ENCODE measurements at places on chromosomes 3 and 15.

- no peak for DNase-seq
Observed at GRCh38 chr3:13024765-13025065, 48.5 kb downstream of the IQSEC1 start.

DNA sequence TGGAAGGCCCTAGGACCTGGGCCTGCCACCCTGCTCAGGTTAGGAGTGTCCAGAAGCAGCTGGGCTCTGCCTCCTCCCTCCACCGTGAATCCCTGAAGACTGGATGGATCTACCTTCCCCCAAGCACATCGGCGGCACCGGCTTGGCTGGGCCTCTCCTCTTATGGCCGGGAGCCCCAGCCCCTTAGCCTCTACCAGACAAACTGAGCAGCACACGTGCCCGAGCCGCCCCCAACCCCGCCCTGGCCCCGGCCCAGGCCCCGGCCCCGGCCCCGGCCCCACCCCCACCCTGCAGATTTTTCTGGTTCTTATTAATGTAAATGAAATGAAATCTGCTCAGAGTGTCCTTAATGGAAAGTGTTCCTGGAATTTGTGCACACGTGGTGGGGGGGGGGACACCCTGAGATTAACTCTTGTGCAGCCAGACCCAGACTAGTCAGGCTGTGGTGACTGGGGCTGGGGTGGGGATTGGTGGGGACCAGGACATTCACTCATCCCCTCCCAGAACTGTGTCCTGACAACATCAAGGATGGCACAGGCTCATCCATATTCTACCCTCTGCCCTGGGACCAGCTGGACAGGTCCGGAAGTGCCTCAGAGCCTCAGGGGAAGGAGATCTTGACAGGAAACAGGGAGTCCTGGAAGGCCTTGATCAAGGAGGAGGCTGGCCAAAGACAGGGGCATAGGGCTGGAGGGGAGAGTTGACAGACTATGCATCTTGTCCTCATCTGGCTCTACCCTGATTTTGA is 30.9 kb upstream of the SEMA3F start:
- DNase-seq: no peak

DNA sequence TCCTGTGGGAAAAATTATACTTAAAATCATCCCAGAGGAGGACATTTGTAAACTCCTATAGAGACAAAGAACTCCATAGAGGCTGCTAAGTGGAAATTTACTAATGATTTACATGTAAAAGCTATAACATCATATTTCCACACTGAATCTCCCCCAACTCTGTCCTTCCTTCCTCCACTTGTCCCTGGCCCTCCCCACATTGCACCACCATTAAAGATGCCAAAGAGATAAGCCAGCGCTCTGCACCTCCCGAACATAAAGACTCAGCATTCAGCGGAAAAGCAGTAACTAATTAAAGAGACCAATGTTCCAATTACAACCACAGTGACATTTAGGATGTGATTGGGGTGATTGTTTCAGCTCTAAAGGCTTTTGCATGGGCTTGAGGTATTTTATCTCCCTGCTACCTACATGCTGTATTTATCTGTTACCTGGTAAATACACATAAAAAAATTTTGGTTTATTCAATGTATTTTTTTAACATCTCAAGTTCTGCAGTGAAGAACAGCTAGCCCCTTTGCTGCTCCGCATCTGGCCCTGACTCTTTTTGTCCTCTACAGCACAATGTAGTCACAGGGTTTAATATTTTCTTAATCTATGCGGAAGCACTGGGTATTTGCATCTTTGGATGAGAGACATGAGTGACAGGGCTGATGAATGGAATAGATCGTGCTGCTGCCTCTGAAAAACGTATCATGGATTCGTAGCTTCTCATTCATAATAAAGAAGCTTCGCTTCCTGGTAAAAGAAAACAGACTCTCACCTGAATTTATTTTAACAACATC is 35.3 kb upstream of the B3GNT5 start:
- no peak for DNase-seq

- no peak for DNase-seq
Observed at GRCh38 chr15:99729920-99730319, 3.3 kb downstream of the LYSMD4 start.

DNA sequence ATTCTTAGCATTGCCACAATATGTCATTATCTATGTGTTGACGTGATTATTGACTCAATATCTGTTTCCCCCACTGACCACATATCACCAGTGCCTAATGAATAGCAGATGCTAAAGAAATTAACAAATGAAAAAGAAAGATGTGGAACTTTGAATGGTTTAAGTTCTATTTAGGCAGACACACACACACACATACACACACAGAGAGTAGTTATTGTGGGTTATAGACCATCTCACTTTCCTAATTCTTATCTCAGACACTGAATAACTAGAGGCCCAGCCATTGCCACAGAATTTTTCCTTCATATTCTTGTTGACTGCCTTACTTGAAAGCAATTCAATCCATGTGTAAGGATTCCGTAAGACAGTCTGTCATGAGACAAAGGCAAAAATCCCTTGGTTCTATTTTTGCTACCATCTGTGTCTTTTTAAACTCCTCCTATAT is 61.9 kb upstream of the PHLDB2 start:
- no peak for DNase-seq

- no peak for DNase-seq
Observed at GRCh38 chr3:69746119-69746518, 6.9 kb downstream of the MITF start.

GRCh38 chr15:88493844-88494243 is 26.3 kb downstream of the MRPS11 start:
- DNase-seq: no peak

DNA sequence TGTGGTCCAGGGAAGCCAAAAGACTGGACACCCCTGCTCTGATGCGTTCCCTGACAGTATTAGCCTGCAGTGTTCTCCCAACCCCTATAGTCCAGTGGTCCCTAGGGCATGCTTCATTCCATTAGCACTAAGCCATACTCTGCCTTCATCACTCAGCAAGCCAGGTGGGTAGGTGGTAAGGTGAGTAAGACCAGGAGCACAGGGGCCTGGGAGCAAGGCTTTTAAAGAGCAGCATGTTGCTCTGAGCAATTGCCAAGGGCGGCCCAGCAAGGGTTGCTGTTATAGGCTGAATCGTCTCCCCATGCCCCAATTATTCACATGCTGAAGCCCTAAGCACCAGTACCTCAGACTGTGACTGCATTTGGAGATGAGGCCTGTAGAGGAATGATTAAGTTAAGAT is 11.0 kb downstream of the CXCR6 start:
- DNase-seq: no peak

DNA sequence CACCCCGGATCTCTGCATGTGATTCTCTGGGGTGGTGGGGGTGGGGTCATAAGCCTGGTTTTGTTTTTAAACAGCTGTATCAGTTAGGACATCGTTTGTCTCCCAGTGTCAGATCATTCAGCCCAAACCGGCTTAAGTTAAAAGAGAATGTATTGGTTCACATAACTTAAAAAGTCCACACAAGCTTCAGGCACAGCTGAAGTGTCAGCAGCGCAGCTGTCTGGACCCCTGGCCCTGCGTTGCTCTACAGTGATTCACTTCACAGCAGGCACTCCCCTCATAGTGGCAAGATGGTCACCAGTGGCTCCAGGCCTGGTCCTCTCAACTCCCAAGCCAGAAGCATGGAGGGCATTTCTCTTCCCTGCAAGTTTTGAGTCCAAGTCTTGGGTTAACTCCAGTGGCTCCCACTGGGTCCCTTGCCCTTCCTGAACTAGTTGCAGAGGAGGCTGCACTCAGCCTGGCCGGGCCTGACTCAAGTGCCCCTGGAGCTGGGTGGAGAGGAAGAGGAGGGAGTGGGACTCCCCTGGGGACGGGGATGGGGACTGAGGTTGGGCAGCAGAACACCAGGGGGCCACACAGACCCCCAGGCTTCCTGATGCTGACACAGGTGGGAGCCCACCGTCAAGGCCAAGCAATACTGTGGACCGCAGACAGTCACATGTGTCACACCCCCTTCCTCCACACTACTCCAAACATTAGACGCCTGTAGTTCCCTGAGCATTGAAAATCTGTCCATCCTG is 28.9 kb upstream of the GP9 start:
- DNase-seq: no peak

- DNase-seq: no peak
Observed at GRCh38 chr15:40266828-40267304, 16.0 kb downstream of the ANKRD63 start.

DNA sequence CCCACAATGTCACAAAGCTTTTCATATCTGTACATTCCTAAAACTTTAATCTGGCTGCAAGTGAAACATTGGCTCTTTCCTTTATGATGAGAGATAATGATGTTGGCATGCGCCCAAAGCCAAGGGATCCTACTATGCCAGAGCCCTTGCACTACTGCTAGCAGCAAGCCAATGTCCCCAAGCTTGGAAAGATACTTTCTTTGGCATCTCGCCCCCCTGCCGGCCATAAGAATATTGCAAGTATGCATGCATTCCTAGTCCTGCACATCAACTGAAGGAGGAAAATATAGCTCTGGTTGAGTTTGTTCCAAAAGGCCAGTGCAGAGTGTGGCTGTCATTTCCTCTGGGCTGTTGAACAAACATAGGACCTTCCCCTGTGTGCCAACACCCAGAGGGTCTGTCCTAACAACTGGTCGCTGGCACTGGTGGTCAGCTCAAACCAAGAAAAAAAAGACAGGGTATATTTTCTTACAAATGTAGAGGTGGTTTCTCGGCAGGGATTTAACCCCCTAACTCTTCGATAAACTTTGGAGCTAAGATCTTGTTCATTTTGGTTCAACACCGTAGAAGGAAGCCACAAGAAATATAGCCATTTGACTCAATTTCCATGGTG is 120.9 kb upstream of the ZBED2 start:
- no peak for DNase-seq
